Activated CD4-positive, alpha-beta T cell treated with anti-CD3 and anti-CD28 coated beads for 36 hours (primary cell): ENCODE measurements at places on chromosomes 4 and X.

DNA sequence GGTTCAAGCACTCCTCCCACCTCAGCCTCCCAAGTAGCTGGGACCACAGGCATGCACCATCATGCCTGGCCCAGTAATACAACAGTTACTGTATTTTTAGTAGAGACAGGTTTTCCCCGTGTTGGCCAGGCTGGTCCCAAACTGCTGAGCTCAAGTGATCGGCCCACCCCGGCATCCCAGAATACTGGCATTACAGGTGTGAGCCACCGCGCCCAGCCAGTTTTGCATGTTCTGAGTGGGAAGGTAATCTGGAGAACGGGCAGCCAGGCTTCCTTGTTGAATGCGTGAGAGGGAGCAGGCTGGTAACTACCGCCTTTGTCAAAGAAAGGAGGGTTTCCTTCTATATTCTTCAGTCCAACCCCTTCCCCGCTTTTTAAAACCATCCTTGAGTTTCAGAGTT, 9.1 kb downstream of the NOCT start:
- H3K27ac ChIP-seq, result no peak overlapping the region
- DNase-seq, result no peak
- no peak overlapping the region for H3K4me3 ChIP-seq
- no peaks in the 10 kb centered on the region for H3K27me3 ChIP-seq

GRCh38 chr4:31294655-31295480, 574.7 kb downstream of the PCDH7 start:
- no peak overlapping the region for H3K4me3 ChIP-seq
- H3K36me3 ChIP-seq, result no peaks in the 10 kb centered on the region
- no peaks in the 10 kb centered on the region for H3K27me3 ChIP-seq
- no peak overlapping the region for H3K27ac ChIP-seq

DNA sequence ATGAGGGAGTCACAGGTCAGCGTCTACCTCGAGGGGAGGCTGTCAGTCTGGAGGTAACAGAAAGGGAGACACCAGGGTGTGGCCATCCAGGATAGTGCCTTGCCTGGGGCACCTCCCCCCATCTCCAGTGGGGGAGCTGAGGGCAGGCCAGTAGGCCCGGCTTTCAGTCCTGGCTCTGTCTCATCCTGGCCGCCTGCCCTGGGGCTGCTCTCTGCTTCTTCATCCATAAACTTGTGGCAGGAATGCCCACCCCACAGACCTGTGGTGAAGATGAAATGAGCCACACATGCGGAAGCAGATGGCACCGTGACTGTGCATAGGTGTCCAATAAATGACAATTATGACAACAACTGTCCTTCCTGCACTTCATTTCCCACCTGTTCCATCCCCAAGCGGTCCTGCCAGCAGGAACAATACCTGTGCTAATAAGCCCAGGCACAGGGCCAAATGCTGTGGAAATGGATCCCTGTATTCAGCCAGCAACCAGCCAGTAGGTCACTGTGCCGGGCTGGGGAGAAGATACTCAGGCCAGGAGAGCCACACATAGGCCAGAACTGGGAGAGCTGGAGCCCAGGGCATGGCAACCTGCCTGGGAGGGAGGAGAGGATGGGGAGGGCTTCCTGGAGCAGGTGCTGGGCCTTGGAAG, 30.2 kb downstream of the TRO start:
- H3K36me3 ChIP-seq, result no peaks in the 10 kb centered on the region
- H3K4me3 ChIP-seq, result no peak overlapping the region
- H3K27ac ChIP-seq, result no peak overlapping the region
- H3K4me1 ChIP-seq, result no peaks in the 10 kb centered on the region
- H3K27me3 ChIP-seq, result no peaks in the 10 kb centered on the region
- no peak for DNase-seq

DNA sequence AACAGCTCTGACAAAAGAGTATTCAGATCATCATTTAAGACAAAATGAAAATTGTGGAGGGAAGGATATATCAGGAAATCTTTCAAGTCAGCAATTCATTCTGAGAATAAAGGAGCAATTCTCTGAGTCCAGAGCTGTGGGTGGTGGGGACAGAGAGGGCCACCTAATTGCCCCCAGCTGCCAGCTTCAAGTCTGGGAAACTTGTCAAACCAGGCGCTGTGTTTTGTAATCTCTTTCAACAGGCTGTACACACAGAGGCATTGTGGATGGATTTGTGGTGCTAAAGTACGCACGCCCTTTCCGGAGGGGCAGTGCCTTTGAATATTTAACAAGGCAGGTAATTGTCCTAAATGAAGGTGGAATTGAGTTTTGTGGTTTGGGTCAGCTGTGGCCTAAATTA, 591.1 kb upstream of the BOD1L1 start:
- peaks cover 2% of the 10 kb centered on the region for H3K27me3 ChIP-seq
- H3K36me3 ChIP-seq, result no peaks in the 10 kb centered on the region
- DNase-seq, result no peak
- H3K4me1 ChIP-seq, result no peaks in the 10 kb centered on the region
- H3K4me3 ChIP-seq, result no peak overlapping the region
- H3K27ac ChIP-seq, result no peak overlapping the region

DNA sequence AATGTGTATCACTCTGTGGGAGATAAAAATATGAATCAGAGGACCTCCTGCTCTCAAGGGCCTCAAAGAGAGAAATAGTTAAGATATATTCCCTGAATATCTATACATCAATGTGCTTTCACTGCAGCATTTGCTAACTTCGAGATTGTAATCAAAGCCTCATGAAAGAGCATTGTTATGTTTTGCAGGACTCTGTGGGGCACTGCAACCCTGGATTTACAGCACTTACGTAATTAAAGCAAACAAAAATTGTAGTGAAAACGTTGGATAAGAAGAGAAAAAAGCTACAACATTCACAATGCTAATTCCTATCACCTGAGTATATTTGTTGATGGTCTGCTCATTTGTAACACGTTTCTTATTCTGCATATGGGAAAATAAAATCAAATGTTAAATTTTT, 48.0 kb downstream of the ETNPPL start:
- no peak overlapping the region for H3K4me3 ChIP-seq
- H3K27ac ChIP-seq, result no peak overlapping the region
- no peak for DNase-seq
- H3K4me1 ChIP-seq, result no peaks in the 10 kb centered on the region
- H3K36me3 ChIP-seq, result no peaks in the 10 kb centered on the region

- H3K36me3 ChIP-seq, result no peaks in the 10 kb centered on the region
- H3K27me3 ChIP-seq, result no peaks in the 10 kb centered on the region
- peaks cover 4% of the 10 kb centered on the region for H3K4me1 ChIP-seq
- H3K4me3 ChIP-seq, result no peak overlapping the region
- H3K27ac ChIP-seq, result no peak overlapping the region
These were observed 228.2 kb downstream of the HS6ST2 start for GRCh38 chrX:132730266-132730665.

DNA sequence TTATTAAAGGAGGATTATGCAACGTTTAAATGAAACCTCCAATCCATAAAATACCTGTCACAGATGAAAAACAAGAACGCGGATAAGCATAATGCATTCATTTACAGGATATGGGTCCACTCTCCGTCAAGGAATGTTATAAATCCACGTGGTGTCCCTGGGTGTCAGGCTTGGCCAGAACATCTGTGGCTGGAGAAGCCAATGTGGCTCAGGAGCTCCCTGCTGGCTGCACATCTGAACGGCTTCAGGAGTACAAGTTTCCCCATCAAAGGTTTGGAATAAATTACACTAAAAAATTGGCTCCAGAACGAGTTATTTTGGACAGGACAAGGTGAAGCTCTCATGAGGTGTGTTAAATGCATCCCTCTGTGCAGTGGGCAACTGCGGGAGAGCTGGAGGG, 87.8 kb upstream of the LEF1 start:
- H3K27ac ChIP-seq, result no peak overlapping the region
- no peaks in the 10 kb centered on the region for H3K4me1 ChIP-seq
- H3K4me3 ChIP-seq, result no peak overlapping the region
- no peaks in the 10 kb centered on the region for H3K36me3 ChIP-seq

GRCh38 chr4:22877486-22878052, 184.8 kb downstream of the GBA3 start:
- DNase-seq, result no peak
- H3K27me3 ChIP-seq, result no peaks in the 10 kb centered on the region

DNA sequence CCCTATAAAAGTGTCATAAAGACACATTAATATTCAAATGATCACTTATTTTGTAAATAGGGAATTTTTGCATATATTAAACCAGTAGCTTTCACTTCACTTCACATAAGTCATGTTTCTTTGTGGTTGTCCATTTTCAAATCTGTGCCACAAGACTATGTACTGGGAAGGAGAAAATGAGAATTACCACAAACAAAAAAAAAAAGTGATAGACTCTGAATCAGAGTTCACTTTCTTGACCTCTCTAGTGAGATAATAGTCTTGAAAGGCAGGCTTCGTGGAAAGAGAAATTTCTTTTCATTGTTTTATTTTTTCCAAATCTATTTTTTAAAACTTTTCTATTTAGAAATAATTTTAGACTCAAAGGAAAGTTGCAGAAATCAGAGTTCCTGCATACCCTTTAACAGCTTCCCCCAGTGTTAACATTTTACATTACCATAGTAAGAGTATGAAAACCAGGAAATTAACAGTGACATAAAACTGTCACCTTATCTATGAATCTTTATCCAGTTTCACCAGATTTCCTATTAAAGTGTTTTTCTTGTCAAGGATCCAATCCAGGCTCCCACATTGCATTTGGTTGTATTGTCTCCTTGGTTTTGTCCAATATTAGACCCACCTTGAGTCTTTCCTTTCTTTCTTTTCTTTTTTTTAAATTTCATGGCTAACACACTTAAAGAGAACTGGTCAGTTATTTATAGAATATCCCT, 215.4 kb upstream of the PGRMC2 start:
- DNase-seq, result no peak
- no peak overlapping the region for H3K27ac ChIP-seq
- H3K4me1 ChIP-seq, result no peaks in the 10 kb centered on the region
- no peaks in the 10 kb centered on the region for H3K36me3 ChIP-seq
- H3K4me3 ChIP-seq, result no peak overlapping the region
- no peaks in the 10 kb centered on the region for H3K27me3 ChIP-seq

- no peaks in the 10 kb centered on the region for H3K36me3 ChIP-seq
- no peaks in the 10 kb centered on the region for H3K27me3 ChIP-seq
- H3K27ac ChIP-seq, result no peak overlapping the region
- H3K4me1 ChIP-seq, result no peaks in the 10 kb centered on the region
- no peak overlapping the region for H3K4me3 ChIP-seq
These were observed 30.1 kb upstream of the HGFAC start for GRCh38 chr4:3411676-3412075.

DNA sequence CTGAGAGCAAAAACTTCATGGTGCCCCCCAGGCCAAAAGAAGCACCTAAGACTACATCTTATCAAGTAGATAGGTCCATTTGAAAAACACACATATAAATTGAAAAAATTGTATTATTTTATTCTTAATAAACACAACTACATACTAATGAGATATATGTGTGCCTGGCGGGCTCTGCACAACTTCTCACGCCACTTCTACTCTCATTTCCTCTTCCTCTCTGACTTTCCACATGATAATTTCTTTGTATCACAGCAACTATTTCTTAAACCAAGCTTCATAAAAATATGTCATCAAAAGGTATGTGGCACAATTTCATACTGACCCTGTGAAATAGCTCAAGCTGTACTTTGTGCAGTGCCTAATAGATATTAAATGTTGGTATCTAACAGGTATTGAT, 10.7 kb upstream of the NPY2R start:
- no peak overlapping the region for H3K4me3 ChIP-seq
- DNase-seq, result no peak
- H3K4me1 ChIP-seq, result no peaks in the 10 kb centered on the region
- peaks cover 9% of the 10 kb centered on the region for H3K27me3 ChIP-seq

- H3K27ac ChIP-seq, result no peak overlapping the region
- H3K36me3 ChIP-seq, result no peaks in the 10 kb centered on the region
- peaks cover 2% of the 10 kb centered on the region for H3K27me3 ChIP-seq
- no peak overlapping the region for H3K4me3 ChIP-seq
- H3K4me1 ChIP-seq, result no peaks in the 10 kb centered on the region
- DNase-seq, result peak; percentile 38
These were observed 37.7 kb upstream of the SLC16A2 start for GRCh38 chrX:74383611-74384010.

DNA sequence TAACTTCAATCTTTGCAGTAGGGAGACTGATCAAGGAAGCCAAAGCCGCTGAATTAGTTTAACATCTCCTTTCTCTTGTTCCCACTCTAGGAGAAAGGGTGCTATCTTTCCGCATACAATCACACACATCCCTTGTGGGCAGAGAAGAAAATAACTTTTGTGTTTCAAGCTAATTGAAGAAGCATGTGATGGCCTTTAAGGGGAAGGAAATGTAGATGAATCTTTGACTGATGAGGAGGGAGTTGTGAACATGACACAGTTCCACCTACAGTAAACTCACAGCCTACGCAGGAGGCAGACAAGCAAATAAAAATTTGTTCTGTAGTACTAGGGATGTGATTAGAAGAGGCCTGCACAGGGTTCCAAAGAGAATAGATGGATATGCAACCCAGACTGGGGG, 14.7 kb upstream of the SPATA4 start:
- no peak overlapping the region for H3K4me3 ChIP-seq
- no peaks in the 10 kb centered on the region for H3K36me3 ChIP-seq
- peaks cover 39% of the 10 kb centered on the region for H3K27me3 ChIP-seq
- DNase-seq, result no peak
- no peak overlapping the region for H3K27ac ChIP-seq

DNA sequence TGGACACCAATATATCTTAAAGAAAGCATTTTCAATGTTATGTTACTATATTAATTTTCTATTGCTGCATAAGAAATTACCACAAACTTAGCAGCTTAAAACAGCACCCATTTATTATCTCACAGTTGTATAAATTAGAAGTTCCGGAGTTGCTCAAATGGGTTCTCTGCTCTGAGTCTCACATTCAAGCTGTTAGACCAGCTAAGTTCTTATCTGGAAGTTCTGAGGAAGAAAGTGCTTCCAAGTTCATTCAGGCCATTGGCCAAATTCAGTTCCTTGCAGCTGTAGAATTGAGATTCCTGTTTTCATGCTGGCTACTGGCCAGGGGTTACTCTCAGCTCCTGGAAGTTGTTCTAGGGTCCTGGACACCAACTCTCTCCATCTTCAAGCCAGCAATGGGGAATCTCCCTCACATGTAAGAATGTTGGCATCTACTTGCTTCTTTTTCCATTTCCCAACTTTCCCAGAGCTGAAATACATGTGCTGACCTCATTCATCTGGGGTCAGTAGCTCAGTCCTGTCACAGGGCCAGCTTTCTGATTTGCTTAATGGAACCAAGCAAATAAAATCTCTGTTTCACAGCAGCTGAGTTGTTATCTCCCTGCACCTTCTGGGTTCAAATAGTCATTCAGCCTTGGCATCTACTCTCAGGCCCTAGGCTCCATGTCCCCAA, 99.6 kb upstream of the INTU start:
- no peaks in the 10 kb centered on the region for H3K4me1 ChIP-seq
- H3K4me3 ChIP-seq, result no peak overlapping the region
- no peaks in the 10 kb centered on the region for H3K36me3 ChIP-seq
- no peak for DNase-seq
- H3K27ac ChIP-seq, result no peak overlapping the region

- H3K27ac ChIP-seq, result no peak overlapping the region
- peaks cover 2% of the 10 kb centered on the region for H3K27me3 ChIP-seq
- no peaks in the 10 kb centered on the region for H3K4me1 ChIP-seq
- no peak for DNase-seq
- H3K4me3 ChIP-seq, result no peak overlapping the region
- H3K36me3 ChIP-seq, result no peaks in the 10 kb centered on the region
These were observed 19.6 kb upstream of the TCEAL4 start for GRCh38 chrX:103565752-103566151.
